ENCODE measurements at places on chromosomes 2 and 18. TPM values are rescaled to one million over a fixed set of nuclear protein-coding genes. Genes with fewer than 3 reads are reported as not detected.

RESP18 gene
- polyA plus RNA-seq = not detected

GRCh38 chr2:42021464-42021863 lies 26.4 kb upstream of the PKDCC start:
- DNase-seq = peak; percentile 42

DNA sequence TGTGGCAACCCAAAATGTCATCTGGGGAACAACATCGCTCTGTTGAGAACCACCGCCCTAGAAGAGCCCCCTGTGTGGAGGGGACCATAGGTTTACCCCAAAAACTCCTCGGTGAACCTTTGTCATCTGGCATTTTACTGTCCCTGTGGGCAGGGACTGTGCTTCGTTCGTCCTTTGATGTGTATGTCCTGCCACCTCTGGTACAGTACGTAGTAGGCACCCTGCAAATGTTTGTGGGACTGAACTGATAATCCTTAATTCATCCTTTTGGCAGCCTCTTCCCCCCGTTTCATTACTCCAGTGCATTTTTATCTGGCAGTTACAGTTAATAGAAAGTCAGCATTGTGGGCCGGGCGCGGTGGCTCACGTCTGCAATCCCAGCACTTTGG lies 728 bp downstream of the NAPG start:
- peak; percentile 45 for DNase-seq

DNA sequence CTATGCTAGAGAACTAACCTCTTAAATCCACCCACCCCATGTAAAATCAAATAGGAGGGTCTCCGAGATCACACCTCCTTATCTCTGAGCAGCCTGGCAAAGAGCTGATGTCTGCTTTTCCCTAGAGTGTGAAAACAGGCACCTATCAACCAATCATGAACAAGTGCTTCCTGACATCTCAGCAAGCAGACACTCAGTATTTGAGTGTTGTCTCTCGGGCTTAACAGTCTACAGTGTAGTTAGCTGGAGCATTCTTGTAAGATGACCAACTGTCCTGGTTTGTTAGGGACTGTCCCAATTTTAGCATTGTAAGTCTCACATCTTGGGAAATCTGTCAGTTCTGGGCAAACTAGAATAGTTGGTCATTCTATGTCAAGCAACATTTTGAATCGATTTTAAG lies 26.4 kb downstream of the MARCHF4 start:
- DNase-seq = peak; percentile 44

GRCh38 chr18:23650968-23651927 lies 11.5 kb downstream of the ANKRD29 start:
- DNase-seq = peak; percentile 95

DNA sequence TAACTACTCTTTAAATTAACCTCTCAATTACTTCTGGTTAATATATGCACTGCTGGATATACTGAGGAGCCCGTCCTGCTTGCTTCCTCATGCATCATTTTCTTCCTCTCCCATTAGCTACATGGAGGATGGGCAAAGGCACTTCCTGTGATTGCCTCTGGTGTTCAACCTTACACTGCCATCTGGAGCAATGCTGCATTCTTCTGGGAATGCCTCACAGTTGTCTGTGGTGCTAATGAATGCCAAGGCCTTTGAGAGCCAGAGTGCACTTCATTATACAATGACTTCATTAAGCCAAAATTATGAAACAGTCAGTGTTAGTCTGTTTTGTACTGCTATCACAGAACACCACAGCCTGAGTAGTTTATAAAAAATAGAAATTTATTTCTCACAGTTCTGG lies 134.8 kb upstream of the DOCK10 start:
- DNase-seq = peak; percentile 82
